ENCODE measurements at places on chromosomes 11 and 22.

GRCh38 chr11:69207165-69207889 is 51.6 kb downstream of the SMIM38 start:
- no peak for DNase-seq

GRCh38 chr11:44267006-44267749 is 42.8 kb downstream of the ALX4 start:
- DNase-seq: no peak

- DNase-seq: no peak
These were observed 2.6 kb upstream of the SLC7A4 start for GRCh38 chr22:21034989-21035388.

DNA sequence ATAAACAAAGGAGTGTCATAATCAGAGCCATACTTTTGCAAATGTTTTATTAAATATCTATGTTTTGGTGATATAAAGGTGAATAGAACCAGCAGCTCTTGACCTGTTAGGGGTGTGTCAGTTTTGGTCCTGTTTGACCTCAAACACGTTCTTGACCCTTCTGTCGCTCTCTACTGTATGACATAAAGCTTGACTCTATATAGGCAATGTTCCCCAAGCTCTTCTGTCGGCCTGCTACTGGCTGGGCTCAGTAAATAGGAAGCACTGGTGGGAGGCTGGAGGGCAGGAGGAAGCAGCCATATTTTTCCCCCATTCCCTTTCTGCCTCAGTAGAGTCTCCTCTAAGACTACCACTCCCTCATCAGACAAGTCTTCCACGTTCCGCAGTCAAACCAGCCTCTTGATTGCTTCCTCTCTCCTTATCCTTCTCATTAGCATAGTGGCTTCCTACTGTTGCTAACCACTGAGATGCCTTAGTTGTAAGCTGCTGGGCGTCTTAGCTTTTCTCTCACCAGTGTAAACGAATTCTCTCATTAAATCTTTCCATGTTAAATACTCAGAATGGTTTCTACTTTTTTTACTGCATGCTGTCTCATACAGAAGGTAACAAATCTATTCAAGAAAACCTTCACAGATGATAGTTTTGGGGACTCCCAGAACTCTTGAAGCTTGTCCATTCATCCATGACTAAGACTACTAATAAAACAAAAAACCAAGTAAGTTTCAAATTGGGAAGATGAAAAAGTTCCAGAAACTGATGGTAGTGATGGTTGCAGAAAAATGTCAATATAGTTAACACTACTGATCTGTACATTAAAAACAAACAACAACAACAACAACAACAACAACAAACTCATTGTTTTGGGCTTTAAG is 3.3 kb downstream of the NPAT start:
- DNase-seq: no peak

DNA sequence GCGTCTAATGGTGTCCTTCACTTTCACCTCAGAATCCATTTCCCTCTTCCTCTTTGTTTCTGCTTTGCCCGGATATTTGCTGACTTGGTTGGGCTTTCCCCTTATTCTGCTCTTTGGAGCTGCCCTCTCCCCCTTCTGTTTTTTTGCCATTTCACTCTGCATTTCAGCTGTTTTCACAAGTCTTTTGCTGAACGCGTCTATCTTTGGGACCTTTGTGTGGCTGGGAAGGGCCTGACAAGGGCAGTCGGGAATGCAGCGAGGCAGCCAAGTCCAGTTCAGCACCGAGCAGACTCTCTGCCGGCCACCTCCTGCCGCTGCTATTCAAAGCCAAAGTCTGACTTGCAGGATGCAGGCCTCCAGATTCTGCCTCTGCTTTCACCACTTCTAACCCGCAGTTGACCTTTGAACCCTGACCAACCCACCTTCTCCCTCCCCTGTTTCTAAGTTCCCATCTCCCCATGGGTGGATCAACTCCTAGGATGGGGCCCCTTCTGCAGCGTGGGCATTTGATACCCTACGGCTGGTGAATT is 38.2 kb downstream of the FEZ1 start:
- DNase-seq: no peak

DNA sequence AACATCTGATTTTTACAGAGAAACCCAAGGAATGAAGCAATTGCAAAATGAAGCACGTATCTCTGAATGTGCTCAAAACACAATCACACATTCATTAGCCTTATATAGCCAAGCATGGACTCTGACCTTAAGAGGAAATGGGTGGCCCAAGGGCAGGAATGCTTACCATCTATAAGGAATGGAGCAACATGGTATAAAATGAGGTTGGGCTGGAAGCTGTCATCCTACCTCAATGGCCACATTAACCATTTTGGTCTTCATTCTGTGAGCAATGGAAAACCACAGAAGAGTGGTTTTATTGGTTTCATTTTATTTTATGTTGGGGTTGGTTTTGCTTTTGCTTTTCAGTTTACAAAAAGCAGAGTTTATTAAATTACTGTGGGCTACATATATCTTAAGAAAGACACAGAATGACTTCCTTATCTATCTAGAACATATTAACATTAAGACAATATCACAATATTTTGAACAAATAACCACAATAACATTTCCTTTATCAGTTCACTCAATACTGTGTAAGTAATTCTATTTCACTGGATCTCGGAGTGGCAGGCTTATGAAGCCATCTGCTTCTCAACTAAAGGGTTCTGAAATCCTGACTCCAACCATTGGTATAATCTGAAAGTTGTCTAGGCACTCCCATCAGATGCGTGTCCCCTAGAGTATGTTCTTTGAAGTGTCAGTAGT is 10.8 kb upstream of the MS4A13 start:
- no peak for DNase-seq

GRCh38 chr22:46250783-46251125 is 661 bp upstream of the CDPF1 start:
- no peak for DNase-seq

- no peak for DNase-seq
These were observed 33.0 kb upstream of the NUP160 start for GRCh38 chr11:47881145-47881544.

DNA sequence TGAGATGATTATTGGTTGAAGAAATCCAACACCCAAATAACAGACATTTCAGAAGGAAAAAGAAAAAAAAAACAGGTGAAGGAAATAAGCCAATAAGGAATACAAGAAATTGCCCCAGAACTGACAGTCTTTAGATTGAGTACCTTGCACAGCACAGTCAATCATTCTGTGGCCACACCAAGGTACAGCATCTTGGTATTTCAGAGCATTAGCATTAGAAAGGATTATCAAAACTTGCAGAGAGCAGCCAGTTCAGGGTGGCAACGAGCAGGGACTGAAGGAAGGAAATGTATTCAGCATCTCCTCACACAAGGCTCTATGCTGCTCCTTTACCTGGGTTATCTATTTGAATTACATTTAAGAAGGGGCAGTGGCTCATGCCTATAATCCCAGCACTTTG is 2.1 kb downstream of the ADA2 start:
- DNase-seq: no peak

DNA sequence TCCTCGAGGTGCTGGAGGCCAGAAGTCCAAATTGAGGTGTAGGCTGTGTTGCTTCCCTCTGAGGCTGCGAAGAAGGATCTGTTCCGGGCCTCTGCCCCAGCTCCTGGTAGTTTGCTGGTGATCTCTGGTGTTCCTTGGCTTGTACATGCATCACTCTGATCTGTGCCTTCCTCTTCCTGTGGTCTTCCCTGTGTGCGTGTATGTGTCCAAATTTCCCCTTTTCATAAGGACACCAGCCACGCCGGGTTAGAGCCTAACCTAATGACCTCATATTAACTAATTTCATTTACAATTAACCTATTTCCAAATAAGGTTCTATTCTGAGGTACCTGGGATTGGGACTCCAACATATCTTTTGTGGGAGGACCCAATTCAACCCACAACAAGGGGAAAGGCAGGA is 21.5 kb downstream of the RIBC2 start:
- no peak for DNase-seq

DNA sequence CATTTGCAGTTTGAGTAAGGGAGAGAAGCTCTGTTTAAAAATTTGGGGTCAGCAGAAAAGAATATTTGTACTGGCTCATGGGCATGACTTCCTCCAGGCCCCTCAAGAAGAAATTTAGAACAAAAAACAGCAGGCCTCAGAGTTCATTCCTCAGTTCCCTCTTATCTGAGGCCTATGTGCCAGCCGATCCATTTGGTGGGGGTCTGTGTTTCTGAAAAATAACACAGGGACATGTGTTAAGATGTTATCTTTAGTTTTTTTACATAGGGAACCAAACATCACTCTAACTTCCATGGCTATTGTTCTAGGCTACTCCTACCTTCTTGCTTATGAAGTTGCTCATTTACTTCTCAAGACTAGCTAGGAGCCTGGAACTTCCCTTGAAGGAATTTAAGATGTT is 16.2 kb upstream of the HSD17B12 start:
- DNase-seq: no peak

DNA sequence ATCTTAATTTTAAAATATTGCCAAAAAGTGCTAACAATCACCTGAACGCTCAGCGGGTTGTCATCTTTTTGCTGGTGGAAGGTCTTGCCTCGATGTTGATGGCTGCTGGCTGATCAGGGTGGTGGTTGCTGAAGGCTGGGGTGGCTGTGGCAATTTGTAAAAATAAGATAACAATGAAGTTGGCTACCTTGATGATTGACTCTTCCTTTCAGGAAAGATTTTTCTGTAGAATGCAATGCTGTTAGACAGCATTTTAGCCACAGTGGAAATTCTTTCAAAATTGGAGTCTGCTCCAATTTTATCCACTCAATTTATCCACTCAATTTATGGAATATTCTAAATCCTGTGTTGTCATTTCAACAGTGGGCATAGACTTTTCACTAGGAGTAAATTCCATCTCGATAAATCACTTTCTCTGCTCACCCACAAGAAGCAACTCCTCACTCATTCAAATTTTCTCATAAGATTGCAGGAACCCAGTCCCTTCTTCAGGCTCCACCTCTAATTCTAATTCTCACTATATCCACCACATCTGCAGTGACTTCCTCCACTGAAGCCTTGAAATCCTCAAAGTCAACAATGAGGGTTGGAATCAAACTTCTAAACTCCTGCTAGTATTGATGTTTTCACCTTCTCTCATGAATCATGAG is 78.8 kb downstream of the LINC01488 start:
- no peak for DNase-seq

DNA sequence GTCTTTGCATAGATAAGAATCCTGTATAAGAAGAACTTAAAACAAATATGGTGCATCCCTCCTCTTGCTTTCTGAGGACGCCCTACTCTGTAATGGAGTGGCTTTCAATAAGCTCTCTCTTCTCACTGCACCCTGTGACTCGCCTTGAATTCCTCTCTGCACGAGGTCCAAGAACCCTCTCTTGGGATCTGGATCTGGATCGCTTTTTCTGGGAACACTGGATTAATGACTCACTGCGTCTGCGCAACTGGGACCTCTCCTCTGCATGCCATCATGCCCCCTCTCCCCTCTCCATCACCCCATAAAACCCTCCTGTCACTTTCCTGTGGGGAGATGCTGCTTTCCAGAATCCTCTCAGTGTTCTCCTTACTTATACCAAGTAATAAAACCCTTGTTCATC is 15.1 kb upstream of the CABP2 start:
- DNase-seq: no peak

DNA sequence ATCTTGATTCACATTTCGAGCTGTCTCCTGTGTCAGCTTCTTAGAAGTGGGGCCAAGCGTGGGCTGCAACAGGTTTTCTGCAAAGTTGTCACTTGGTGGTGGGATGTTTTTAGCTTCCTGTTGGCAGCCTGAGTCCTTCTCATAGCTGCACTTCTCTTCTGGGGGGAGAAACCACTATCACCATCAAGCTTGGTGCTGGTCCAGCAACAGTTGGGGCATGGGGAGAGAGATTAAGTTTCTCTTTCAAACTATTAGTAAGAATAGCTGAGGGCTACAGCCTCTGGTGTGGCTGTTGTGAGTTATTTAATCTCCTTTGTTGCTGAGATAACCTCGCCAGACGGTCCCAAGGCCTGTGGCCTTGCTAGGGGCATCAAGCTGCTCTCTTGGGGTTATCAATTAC is 123.3 kb upstream of the CRYBB3 start:
- DNase-seq: no peak

DNA sequence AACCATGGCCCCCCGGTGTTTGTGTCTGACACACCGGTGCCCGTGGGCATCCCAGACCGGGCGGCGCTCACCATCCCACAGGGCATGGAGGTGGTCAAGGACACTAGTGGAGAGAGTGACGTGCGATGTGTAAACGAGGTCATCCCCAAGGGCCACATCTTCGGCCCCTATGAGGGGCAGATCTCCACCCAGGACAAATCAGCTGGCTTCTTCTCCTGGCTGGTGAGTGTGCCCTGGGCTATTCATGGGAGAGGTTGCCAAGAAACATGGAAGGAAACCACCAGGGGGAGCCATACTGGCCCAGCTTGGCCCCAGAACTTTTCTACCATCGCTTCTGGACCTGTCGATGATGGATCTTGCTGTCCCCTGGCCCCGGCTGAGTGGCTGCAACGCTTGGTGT is 36.5 kb downstream of the PRDM11 start:
- no peak for DNase-seq

GRCh38 chr22:25098445-25099081 is 101.1 kb upstream of the CRYBB3 start:
- no peak for DNase-seq

DNA sequence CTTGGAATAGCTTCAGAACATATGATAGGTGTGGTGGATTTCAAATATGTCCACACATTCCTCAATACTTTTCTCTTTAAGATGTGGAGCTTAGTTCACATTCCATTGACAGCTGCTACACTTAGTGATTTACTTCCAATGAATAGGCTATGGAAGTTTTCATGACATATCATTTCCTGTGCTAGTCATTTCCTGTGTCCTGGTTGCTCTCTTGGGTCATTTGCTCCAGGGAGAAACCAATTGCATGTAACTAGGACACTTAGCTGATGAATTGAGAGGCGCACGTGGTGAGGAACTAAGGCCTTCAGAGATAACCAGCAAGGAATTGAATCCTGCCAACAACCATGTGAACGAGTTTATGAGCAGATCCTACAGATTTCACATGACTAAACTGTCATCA is 120.9 kb downstream of the SLC17A6 start:
- DNase-seq: no peak

GRCh38 chr22:43996170-43996980 is 27.7 kb upstream of the PARVB start:
- no peak for DNase-seq

GRCh38 chr11:2380807-2381350 is 3.8 kb downstream of the CD81 start:
- DNase-seq: no peak

GRCh38 chr11:61498767-61499341 is 9.7 kb upstream of the LRRC10B start:
- DNase-seq: no peak

DNA sequence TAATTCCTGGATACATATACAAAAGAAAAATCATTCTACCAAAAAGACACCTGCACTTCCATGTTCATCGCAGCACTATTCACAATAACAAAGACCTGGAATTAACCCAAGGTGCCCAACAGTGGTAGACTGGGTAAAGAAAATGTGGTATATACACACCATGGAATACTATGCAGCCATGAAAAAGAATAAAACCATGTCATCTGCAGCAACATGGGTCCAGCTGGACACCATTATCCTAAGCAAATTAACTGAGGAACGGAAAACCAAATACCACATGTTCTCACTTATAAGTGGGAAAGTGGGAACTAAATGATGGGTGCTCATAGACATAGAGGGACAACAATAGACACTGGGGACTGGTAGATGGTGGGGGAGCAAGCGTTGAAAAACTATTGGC is 4.5 kb downstream of the TRPM5 start:
- DNase-seq: no peak

All from GF-D8 (cell line).